GM19239 (cell line): ENCODE measurements at places on chromosomes 4 and X.

DNA sequence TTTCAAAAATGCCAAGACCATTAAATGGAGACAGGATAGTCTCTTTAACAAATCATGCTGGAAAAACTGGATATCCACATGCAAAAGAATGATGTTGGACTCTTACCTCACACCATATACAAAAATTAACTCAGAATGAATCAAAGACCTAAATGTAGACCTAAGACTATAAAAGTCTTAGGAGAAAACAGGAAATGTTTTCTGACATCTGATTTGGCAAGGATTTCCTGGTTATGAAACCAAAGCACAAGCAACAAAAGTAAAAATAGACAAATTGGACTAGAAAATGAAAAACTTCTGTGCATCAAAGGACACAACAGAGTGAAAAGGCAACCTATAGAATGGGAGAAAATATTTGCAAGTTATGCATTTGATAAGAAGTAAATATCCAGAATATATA lies 37.6 kb downstream of the ARFIP1 start:
- no peak for DNase-seq

DNA sequence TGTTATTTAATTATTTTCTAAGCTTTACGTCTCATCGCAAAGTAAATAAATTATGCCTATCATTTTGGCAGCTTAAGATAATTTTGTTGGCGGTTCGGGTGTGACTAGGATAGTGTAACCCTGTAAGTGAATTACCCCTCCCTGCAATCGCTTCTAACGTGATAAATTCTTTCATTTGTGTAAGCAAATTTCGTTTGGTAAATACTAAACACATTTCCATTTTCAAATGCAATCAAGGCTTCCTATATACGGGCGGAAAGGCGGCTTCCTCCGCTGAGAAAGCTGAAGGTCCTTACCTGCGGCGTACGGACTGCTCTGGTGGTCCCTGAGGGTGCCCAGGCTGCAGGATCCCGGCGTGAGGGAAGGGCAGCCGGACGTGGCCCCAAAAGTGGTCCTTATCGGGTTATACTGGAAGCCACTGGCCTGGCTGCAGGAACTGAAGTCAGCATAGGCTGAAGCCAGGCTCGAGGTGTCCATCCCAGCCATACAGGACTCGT lies 403 bp downstream of the PHOX2B start:
- DNase-seq: no peak

DNA sequence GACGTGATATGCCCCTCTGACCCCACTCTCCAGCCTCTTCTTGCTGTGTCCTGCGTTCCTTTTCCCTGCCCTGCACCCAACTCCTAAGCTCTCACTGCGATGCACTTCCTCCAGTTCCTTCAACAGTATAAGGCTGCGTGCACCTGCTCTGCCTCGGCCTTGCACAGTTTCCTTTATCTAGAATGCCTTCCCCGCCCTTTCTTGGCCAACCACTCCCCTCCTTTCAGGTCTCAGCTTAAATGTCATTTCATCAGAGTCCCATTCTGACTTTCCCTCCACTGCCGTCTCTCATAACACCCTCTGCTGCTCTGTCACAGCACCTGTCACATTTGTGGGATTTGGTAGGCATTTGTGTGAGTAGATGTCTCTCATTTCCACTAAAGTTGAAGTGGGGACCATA lies 58.4 kb upstream of the NEIL3 start:
- no peak for DNase-seq

DNA sequence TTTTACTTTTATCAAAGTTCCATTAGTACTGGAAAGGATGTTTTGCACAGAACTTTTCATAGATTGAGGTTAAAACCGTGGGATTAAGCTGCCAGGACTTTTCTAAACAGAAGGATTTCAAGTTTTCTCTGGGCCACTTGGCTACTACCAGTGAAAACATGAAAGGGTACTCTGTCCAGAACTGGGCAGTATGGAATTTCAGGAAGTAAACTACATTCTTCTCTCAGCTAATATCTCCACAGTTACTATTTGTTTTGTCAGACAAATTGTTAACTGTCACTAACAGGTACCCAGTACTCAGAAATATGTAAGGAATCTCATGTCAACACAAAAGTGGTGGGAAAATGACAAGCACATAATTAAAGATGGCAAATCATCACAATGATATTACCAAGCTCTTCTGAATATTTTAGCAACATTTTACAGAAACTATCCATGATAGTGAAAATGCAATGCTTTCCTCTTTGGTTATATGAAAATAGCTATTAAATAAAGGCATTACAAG lies 454.4 kb downstream of the C4orf33 start:
- no peak for DNase-seq

- DNase-seq: no peak
These were observed 180.7 kb upstream of the PGRMC2 start for GRCh38 chr4:128468123-128468989.

GRCh38 chrX:109936114-109936513 lies 66.8 kb upstream of the TMEM164 start:
- no peak for DNase-seq

GRCh38 chrX:137051978-137052642 lies 18.3 kb upstream of the GPR101 start:
- peak; percentile 40 for DNase-seq

DNA sequence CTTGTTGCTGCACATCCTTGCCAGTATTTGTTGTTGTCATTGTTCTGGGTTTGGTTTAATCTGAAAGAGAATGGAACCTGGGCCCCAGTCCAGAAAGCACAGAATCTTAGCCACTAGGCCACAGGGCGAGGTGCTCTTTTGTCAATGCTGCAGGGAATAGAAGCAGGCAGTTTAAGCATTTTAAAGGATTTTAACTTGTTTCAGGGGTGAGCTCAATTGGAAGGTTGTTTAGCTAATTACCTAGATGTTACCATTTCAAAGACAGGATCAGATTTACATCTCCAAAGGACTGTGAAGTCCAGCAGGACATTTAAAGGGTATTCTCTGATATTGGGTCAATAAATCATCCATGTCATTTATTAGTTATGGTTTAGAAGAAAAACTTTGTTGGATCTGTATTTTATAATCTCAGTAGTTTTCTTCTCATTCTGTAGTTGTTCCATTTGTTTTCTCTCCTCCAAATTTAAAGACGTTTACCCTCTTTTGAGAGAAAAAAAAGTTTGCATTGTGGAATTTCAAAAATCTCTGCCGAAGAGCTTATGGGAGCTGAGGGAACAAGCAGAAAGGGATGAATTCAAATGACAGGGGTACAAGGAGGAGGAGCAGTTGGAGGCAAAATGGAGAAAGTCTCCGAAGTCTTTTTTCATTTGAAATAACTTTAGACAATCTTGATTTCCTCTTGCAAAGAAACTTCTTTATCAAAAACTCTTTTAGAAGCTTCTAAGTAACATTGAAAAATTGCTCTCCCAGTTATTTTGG lies 57.5 kb upstream of the FAM47C start:
- no peak for DNase-seq

GRCh38 chr4:122658377-122658776 lies 37.5 kb upstream of the IL21 start:
- no peak for DNase-seq

GRCh38 chr4:6939761-6940743 lies 30.4 kb downstream of the TBC1D14 start:
- no peak for DNase-seq

DNA sequence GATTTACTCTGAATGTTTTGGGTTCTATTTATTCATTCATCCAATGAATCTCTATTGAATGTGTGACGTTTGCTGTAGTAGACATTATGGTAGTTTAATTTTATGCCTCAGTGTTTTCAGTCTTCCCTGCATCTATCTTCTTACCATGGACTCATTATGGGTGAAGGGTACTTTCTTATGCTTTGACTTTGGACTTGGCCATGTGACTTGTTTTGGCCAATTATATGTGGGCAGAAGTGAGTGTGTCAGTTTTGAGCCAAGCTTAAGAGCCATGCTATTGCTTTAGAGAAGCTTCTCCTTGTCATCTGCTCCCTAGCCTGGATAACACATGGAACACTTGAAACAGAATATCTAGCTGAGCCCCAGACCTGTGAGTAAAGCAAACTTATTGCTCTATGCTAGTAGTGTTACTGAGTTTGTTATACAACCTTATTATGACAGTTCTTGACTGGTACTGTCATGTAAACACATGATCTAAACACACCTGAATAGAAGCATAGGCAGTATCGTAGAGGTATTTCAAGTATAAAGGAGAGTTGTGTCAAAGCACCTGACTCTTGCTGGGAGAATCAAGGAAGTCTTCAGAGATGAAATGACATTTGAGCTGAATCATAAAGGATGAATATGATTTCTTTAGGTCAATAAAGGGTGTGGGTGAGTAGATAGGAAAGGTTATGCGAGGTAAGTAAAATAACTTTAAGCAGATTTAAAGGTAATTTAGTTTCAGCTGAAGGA lies 128.4 kb downstream of the NAA11 start:
- no peak for DNase-seq

DNA sequence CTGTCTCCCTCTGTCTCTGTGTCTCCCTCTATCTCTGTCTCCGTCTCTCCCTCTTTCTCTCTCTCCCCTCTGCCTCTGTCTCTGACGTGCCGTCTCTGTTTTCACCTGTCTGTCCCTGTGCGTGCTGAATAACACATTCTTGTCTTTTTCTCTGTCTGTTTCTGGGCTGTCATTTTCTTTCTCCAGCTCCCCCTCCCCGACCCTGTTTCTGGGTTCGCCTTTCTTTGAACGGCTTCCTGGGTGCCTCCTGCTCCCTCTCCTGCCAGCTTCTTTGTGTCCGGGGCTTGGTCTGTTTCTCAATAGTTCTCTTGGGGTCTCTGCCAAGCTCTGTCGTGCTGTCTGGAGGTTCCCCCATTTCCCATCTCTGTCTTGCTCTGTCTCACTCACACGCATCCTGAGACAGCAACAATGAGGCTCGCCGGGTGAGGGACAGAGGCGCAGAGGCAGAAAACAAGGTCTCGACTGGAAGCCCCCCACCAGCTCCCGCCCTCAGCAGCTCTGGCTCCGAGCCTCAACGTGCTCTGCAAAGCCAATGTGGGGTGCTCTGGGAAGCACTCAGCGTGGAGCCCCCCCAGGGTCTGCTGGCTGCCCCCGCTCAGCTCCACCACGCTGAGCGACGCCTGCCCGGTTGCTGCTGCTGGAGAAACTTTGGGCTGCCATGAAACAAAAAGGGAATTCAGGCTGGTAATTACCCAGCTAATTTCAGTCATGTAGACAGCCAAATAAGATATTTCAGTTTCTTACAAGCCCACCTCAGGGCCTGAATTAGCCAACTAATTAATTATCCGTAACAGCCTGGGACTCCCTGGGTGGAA lies 3.4 kb downstream of the CPLX1 start:
- DNase-seq: no peak

GRCh38 chr4:122539861-122540465 lies 80.9 kb downstream of the IL21 start:
- DNase-seq: no peak

DNA sequence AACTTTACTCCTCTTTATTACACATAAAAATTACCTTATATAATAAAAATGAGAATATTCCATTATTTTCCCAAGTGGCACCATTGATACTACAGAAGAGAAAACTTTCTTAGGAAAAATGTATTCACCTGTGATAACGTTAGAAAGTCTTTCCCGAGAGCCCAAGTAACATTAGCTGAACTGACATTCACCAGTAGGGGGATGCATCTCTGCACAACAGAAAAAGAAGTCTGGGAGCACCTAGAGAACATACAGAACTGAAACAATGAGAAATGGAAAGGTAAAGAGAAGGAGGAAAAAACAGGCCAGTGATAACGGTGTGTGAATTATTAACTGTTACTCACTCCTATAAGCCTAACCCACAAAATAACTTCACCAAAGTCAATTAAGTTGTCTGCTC lies 423.3 kb downstream of the CENPC start:
- DNase-seq: no peak

DNA sequence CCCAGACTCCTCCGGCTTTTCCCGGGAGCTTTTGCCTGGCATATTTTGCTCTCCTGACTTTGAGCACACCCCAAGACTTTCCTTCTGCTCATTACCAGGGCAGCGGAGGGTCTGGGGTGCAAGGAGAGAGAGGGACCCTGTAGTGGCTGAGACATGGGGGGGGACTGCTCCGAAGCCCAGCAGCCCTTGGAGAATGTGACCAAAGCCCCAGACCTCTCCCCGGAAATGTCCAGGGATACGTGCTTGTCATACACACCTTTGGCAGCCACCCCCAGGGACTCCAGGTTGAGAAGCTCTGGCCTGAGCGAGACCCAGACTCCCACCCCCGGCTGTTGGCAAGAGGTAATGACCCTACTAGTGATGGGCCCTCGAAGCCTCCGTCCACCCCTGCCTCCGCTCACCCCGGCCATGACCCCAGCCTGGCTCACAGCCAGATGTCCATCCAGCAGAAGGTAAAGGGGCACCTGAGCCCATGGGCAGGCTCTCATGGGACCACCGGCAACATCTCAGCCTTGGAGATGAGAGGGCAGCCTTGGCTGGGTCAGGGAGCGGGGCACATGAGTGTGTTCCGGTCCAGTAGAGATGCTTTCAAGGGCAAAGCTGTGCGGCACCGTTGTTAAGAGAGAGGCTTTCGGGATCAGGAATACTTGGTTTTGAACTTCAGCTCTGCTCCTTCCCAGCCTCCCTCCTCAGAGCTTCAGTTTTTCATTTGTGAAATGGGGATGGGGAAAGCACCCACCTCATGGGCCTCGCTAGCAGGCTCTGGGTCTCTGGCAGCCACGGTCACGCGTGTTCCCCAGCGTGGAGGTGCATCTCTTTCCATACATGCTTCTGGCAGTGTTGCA lies 2.0 kb downstream of the PSAPL1 start:
- no peak for DNase-seq

DNA sequence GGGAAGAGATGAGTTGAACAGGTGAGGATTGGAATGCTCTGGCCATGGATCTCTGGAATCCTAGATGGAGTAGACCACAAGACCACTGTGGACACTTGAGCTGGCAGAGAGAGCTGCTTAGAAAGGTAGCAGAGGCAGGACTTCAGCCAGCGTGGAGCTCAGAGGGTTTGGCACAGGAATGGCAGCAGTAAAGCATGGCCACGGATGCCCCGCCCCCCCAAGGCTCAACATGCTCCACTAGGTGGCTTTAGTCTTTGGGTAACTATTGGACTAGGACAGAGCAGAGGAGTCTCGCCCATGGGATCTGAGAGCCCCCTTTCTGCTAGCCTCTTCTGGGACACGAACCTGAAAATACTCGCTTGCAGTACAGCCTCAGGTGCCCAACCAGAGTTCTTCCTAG lies 150.1 kb upstream of the NEIL3 start:
- DNase-seq: no peak

GRCh38 chr4:123546573-123547060 lies 150.0 kb downstream of the SPRY1 start:
- DNase-seq: no peak

GRCh38 chrX:3526731-3527130 lies 180.3 kb upstream of the MXRA5 start:
- no peak for DNase-seq

DNA sequence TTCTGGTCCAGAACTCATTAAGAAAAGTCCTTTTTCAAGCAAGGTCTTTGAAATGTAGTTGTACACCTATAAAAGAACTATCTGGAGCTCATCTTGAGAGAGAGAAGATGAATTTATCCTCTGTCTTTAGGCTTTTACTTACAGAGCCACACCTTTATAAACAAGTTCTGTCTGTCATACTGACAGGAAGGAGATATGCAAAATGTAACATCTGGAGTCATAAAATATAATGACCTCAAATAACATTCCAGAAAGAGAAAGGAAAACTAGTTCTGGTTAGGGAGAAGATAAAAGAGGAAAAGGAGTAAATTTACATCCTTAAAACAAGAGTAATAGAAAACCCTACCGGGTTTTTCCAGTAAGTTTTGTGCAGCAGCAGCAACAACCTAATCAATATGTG lies 1.3 kb downstream of the INPP4B start:
- DNase-seq: no peak
